ENCODE measurements at places on chromosomes 7 and 10. TPM values are rescaled to one million over a fixed set of nuclear protein-coding genes. Genes with fewer than 3 reads are reported as not detected.

DNA sequence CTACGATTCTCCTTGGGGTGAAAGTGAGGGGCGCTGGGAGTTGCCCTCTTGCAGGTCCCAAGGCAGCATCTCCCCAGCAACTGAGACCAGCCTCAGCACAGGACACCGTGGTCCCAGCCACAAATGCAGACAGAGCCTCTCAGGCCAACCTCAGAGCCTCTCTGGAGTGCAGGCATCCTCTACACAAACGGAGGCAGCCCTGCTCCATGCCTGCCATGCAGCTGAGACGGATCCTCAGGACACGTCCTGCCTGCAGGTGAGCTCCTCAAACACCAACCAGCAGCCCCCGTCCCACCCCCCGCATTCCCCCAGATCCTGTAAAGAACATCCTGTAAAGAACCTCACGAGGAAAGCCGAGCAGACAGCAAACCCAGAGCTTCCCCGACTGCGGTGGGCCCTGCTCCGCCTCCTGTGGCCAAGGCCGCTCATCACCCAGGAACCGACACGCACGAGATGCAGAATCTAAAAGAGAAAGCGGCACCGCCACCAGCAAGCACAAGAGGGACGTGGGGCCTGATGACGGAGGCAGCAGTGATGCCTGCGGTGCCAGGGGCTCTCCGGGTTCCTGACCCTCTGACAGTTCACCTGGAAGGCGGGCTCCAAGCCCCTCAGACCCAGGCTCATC lies 186.9 kb downstream of the PTPRN2 start:
- DNase-seq: no peak
- no peaks in the 10 kb centered on the region for H3K27me3 ChIP-seq
- H3K36me3 ChIP-seq: peaks cover 2% of the 10 kb centered on the region
- no peak overlapping the region for H3K4me3 ChIP-seq

DNA sequence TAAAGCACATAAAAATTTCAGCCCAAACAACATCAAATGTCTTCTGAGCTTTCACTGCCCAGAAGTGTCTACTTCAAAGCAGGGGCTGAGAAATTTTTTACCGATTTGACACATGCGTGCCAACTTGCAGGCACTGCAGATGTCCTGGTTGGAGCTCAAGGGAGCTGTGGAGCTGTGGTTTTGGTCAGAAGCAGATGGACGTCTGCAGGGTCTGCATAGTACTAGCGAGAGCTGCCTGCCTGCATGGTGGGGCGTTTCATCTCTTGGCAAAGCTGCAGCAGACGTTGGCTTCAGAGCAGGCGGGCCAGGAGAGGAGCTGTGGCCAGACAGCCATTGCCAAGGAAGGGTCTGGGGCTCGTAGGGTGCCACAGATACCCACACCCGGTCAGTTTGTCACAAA lies 296.7 kb downstream of the GLRX3 start:
- no peaks in the 10 kb centered on the region for H3K4me1 ChIP-seq
- no peak overlapping the region for H3K4me3 ChIP-seq
- no peak for DNase-seq
- H3K27me3 ChIP-seq: no peaks in the 10 kb centered on the region
- H3K36me3 ChIP-seq: no peaks in the 10 kb centered on the region

SFTPA1 gene
- total RNA-seq: not detected

DNA sequence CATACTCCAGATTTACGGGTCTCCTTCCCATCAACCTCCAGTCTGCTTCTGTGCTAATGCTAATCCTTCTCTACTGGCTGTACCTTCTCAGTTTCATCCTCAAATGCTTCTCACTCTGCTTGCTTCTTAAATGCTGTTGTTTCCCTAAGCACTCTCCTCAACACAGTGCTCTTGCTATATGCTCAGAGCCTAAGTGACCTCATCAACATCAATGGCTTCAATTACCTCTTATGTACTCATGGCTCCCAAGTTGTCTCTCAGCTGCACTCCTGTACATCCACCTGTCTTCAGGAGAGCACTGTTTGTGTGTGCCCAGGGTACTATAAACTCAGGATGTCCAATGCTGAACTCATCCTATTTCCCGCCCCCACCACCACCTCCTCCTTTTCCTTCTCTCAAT lies 22.5 kb downstream of the ELAPOR2 start:
- no peaks in the 10 kb centered on the region for H3K27me3 ChIP-seq
- no peak overlapping the region for H3K27ac ChIP-seq
- peaks cover 3% of the 10 kb centered on the region for H3K36me3 ChIP-seq
- no peak for DNase-seq
- no peaks in the 10 kb centered on the region for H3K4me1 ChIP-seq

GRCh38 chr7:155228459-155228845 lies 69.2 kb upstream of the INSIG1 start:
- no peak overlapping the region for H3K4me3 ChIP-seq
- H3K27me3 ChIP-seq: peaks cover 7% of the 10 kb centered on the region
- no peak for DNase-seq
- no peak overlapping the region for H3K27ac ChIP-seq
- no peaks in the 10 kb centered on the region for H3K4me1 ChIP-seq

PTPN20 gene
- total RNA-seq: 0.99 TPM
